ENCODE measurements at places on chromosomes 5 and 9.

DNA sequence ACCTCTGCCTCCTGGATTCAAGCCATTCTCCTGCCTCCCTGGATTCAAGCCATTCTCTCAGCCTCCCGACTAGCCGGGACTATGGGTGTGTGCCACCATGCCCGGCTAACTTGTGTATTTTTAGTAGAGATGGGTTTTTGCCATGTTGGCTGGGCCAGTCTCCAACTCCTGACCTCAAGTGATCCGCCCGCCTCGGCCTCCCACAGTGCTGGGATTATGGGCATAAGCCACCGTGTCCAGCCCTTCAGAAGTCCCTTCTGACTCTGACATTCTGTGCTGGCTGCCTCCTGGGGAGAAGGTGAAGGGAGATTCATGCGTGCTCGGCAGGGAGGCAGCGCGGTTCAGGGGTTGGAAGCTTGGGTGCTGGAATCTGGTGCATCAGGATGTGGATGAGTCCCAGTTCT is 28.8 kb downstream of the PRRX2 start:
- DNase-seq, result no peak

DNA sequence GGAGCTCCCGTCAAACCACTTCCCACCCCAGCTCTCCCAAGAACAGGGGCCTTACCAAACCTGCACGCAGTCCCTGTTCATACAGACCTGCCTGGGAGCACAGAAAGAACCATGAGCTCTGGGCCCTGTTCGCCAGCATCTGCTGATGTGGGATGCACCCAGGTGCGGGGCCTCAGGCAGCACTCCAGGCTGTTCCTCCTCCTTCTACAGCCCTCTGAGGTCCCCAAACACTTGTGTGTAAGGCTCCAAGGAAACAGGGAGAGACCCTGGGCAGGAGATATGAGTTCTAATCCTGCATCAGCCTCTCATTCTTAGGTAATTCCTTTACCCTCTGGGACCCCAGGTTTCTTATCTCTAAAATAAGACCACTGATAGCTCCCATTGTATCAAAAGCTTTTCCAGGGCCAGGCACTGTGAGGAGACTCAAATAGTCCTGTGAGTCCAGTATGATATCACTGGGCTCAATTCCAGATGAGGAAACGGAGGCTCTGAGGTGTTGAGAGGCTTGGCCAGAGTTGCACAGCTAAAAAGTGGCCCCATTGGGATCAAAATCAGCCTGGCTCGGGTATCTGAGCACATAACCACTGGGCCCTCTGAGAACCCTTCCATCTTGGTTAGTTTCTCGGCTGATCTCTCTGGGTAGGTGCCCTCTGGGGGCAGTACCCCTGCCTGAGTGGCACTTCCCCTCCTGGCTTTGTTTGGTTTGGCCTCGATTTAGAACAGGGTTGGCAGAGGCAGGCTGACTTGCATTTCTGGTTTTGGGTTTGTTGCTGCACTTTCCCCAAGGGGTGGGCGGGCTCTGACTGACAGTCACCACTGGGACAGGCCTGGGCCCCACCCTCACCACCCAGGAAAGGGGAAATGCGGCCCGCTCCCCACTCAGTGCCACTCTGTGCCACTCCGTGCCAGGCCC is 116.8 kb downstream of the RGS3 start:
- DNase-seq, result peak; percentile 30

- no peak for DNase-seq
These were observed 287.7 kb upstream of the DAP start for GRCh38 chr5:11048760-11049159.

GRCh38 chr9:92738661-92739081 is 26.0 kb downstream of the BICD2 start:
- DNase-seq, result no peak

- DNase-seq, result no peak
These were observed 218.4 kb downstream of the PCSK1 start for GRCh38 chr5:96214442-96215197.

- no peak for DNase-seq
These were observed 14.3 kb upstream of the NR4A3 start for GRCh38 chr9:99807276-99807852.

DNA sequence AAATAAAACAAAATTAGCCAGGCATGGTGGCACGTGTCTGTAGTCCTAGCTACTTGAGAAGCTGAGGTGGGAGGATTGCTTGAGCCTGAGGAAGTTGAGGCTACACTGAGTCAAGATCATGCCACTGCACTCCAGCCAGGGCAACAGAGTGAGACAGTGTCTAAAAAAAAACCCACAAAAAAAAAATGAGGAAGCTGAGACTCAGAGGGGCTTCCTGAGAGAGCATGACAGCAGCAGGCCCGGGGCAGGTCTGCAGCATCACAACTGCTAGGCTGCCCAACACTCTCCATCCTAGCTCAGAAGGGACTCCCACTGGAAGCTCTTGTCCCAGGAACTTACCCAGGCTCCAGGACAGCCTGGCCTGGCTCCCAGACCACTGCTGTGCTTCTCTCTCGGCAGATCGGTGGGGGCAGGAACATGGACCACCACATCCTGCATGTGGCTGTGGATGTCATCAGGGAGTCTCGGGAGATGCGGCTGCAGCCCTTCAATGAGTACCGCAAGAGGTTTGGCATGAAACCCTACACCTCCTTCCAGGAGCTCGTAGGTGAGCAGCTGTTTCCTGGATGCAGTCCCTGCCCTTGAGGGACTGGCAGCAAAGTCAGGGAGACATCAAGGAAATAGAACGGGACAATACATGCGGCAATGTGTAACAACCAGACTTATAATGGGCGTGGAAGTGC is 19.1 kb downstream of the PTGS1 start:
- no peak for DNase-seq

DNA sequence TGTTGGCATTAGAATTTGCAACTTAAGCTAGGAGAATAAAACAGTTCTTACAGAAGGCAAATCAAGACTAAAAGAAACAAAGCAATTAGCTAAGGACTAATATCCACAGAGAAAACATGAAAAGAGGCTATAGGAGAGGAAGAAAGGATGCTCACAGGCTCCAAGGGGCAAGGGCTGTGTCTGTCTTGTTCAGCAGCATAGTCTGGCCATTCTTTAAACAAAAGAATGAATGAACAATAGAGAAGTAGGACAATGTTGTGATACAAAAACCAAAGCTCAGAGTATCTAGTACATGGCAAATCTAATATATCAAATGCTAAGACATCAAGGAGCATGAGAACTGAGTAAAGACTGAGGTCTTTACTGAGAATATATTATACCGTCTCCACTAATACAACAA is 39.5 kb downstream of the PLPP1 start:
- DNase-seq, result no peak

GRCh38 chr9:32395510-32396216 is 11.2 kb downstream of the ACO1 start:
- DNase-seq, result no peak

DNA sequence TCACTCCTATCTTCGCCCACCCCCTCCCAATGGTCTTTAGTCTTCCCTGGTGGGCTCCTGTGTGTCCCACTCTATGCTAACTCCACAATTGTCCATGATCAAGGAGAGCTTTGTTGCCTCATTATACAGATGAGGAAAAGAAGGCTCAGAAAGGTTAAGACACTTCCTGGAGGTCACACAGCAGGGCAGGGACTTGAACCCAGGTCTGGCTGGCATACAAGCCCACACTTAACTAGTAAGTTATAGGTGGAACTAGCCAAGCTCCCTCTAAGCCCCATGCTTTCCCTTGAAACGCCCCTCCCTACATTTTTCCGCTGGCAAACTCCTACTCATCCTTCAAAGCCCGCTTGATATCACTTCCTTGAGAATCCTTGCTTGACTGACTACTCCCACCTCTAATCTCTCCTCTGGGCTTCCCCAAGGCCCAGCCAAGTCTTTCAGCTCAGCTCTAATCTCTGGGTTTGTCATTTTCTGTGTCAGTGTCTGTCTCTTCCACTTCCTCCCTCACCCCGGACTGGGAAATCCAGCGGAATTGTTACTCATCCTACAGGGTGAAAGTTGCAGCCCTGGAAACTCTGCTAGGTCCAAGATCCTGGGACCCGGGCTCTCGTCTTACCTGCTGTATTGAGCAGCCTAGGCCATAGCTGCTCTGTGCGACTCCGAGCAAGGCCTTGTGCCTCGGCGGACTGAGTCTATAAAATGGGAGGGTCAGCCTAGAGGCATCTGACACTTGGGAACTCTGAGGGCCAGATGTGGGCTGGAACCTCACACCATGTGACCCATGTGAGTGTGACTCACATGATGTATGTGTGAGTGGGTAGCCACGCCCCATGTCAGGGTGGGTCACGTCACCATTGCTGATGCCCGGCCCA is 144.5 kb downstream of the GAPVD1 start:
- DNase-seq, result no peak

DNA sequence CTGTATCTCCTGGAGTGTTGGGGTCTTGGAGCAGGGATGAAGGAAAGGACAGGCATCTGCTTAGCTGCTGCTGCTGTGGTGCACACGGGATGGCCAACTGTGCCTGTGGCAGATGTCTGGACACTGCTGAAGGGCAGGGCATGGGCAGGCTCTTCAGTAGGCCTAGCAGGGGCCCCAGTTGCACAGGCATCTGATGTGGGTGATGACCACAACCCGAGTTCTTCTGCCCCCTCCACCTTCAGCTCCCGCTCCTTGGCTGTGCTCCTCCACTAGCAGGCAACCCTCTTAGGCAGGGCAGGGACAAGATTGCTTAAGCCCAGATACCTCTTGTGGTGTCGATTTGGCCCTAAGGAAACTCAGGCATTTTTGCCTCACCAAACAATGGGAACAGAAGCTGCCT is 9.0 kb upstream of the MEGF10 start:
- no peak for DNase-seq

DNA sequence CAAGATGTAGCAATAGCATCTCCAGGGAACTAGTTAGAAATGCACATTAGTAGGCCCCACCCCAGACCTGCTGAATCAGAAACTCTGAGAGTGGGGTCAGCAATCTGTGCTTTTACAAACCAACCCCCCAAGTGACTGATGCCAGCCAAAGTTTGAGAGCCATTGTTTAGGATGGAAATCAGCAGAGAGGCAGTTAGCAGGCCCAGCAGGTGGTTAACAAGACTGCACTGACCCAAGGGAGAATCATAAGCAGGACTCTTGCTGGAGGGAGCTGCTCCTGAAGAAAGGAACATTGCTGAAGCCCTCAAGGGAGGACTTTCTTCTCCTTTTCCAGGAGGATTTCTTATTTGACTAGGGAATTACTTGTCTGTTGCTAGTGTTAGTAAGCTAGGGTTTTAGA is 74.2 kb upstream of the SLC12A2 start:
- no peak for DNase-seq

DNA sequence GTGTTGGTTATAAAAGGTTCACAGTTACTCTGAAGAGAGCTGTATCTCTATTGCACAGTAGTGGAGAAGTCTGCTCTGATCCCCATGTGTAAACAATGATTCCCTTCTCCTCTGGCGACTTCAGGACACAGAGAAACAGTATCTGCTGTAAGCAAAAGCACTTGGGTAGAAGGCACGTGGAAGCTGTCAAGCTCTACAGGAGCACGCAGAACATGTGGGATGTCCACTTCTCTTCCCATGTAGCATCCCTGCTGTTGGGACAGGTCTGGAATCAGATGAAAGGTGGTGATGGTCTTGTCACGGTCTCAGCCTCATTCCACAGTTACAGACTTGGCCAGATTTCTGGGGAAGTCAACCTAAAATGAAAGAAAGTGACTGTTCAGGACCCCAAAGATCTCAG is 9.4 kb upstream of the MAPK9 start:
- no peak for DNase-seq

GRCh38 chr5:168286386-168286785 is 5.1 kb upstream of the WWC1 start:
- no peak for DNase-seq

DNA sequence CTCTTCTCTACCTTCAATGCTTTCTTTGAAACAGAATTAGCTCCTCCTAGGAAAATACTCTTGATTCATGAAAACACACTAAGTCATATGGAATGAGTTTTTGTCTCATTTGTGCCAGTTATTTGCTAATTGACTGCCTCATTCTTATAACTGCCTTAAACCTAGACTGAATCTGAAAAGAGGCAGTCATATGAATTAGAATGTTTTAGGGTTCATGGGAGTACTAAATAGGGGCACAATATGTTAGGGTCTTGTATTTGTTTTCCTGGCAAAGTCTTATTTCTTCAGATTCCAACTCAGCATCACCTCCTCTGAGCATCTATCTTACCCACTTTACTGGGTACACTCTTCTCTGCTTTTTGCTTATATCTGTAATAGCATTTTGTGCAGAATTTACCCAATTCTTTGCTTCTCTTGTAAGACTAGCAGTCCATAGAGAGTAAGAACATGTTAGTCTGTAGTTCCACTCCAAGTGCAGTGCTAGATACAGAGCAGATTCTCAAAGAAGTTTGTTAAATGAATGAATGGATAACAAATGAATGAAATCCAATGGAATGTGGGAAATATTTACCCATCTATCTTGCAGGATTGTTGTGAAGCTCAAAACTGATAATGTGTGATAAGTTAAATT is 43.9 kb upstream of the ALDH1A1 start:
- DNase-seq, result no peak

DNA sequence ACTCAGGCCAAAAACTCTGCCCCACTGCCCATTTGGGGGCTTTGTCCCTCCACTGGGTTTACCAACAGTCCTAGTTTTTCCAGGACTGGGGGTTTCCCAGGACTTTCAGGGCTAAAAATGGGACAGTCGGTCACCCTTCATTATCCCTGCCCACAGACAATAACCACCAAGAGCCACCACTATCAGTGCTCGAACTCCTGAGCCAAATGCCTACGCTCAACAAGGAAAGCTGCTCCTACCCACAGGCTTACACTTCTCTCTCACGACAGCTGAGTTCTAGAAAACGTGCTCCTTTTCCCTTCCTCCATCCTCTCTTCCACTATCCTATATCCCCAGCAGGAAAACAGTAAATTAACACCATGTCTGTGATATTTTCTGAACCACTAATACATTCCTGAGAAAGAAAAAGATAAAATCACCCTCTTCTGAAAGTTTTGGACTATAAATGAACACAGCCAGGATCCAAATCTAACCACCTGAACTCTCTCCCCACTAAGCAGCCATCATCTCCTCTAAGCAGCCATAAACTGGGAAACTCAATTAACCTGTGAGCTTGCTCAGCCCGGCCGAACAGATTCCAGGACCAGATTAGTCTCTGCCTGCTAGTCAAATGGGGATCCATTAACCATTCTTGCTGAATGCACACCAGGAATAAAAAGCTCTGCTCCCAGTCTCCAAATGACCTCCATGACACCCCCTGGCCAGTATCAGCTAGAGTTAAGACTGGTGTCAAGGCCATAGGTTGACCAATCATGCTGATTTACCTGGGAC is 41.8 kb downstream of the KLHL3 start:
- no peak for DNase-seq

GRCh38 chr5:173056783-173057061 is 570 bp downstream of the CREBRF start:
- no peak for DNase-seq

GRCh38 chr9:37432020-37432419 is 9.5 kb downstream of the GRHPR start:
- no peak for DNase-seq

- DNase-seq, result no peak
These were observed 5.4 kb downstream of the GDA start for GRCh38 chr9:72154468-72155285.

GRCh38 chr5:79448336-79448735 is 65.6 kb downstream of the HOMER1 start:
- no peak for DNase-seq

GRCh38 chr5:83357621-83358231 is 113.8 kb upstream of the VCAN start:
- DNase-seq, result no peak
